Dermis microvascular lymphatic vessel endothelial cell (primary cell): ENCODE measurements at places on chromosomes 2 and 18.

DNA sequence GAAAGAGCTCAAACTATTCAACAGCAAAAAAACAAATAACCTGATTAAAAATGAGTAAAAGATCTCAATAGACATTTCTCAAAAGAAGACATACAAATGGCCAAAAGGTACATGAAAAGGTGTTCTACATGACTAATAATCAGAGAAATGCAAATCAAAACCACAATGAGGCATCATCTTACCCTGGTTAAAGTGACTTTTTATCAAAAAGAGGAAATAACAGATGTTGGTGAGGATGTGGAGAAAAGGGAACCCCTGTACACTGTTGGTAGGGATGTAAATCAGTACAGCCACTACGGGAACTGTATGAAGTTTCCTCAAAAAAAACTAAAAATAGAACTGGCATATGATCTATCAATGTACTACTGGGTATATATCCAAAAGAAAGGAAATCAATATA is 39.8 kb upstream of the TMEM163 start:
- DNase-seq: no peak

GRCh38 chr2:55844986-55845385 is 78.6 kb downstream of the EFEMP1 start:
- DNase-seq: no peak

- no peak for DNase-seq
These were observed 328 bp upstream of the PASK start for GRCh38 chr2:241149675-241149924.

- DNase-seq: no peak
These were observed 265.1 kb downstream of the RIT2 start for GRCh38 chr18:42850174-42851083.

DNA sequence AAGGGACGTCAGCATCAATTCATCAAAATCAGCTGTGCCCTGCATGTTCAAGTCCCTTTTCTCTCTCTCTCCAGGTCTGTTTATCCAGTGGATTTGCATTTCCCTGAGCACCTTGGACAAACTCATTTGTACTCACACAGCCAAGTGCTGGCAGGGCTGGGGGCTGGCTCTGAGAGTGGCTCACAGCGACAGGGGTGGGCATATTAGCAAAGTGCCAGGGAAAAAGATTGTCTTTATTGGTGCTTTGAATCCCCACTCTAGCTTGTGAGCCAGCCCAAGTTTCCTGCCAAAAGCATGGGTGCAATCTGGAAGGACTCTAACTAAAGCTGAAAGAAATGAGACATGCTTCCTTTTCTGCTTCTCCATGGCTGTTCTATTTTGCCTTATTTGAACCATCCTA is 56.6 kb downstream of the ACOXL start:
- DNase-seq: no peak
